ENCODE measurements at places on chromosomes 5 and 9.

DNA sequence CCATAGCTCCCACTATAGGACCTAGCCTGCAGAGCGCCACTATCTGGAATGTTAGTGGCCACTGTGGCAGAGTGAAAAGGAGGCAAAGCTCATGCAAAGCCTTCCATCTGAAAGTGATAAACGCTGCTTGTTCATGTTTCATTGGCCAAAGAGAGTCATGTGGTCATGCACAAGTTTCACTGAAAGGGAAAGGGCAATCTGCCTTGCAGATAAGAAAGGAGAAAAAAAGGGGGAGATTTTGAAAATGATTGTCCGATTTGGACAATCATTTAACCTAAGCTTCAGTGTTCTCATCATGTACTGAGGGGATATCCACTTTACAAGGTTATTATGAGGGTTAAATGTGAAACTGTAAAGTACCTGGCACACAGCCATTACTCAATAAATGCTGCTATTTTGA lies 9.0 kb upstream of the MOB3B start:
- no peak for DNase-seq

- DNase-seq = no peak
These were observed 606.4 kb downstream of the ZNF608 start for GRCh38 chr5:124140060-124140459.

GRCh38 chr9:89853931-89854330 lies 249.1 kb downstream of the GADD45G start:
- no peak for DNase-seq

GRCh38 chr5:54470128-54470527 lies 14.6 kb downstream of the HSPB3 start:
- DNase-seq = no peak

DNA sequence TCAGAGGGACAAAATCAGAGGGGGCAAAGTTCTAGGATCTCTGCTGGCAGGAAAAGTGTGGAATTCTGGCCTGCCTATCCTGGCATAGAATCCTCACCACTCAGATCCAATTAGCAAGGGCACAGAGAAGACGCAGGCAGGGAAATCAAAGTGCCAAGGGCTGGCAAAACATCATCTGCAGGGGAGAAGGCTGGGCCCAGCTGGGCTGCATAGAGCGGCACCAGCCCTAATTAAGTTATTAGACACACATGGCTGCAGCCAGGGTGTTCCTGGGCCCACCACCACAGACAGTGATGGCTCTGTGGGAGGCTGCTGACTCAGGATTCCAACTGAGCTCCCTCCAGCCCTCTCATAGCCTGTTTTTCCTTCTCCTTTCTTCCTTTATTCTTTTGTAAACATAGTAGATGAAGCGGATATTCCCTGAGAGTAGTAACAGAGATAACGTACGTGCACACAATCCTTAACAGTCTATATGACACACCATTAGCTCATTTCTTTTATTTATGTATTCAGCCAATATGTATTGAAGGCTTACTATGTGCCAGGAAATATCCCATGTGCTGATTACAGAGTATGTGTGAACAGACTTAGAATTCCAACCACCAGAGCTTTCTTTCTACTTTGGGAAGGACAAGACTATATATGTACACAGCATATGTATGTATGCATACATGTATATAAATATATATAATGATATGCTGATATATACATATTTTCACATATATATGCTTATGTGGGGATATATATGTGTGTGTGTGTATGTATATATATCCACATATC lies 236.1 kb downstream of the ASTN2 start:
- no peak for DNase-seq
